ENCODE measurements at places on chromosomes 12 and 14. TPM values are rescaled to one million over a fixed set of nuclear protein-coding genes. Genes with fewer than 3 reads are reported as not detected.

Gene NEUROD4
- total RNA-seq = not detected

Gene RAB3IP
- total RNA-seq = 21.8 TPM

Gene RPL10L
- not detected for total RNA-seq

Gene CRADD
- total RNA-seq = 10.2 TPM

Gene KCNMB4
- total RNA-seq = 0.31 TPM

Gene LHX5
- 1.2 TPM for total RNA-seq

Gene PSMA3
- 156 TPM for total RNA-seq

All from hair follicular keratinocyte (primary cell).